ENCODE measurements at places on chromosomes 4 and X.

GRCh38 chr4:577499-578450 lies 1.7 kb upstream of the TMEM271 start:
- DNase-seq, result no peak

DNA sequence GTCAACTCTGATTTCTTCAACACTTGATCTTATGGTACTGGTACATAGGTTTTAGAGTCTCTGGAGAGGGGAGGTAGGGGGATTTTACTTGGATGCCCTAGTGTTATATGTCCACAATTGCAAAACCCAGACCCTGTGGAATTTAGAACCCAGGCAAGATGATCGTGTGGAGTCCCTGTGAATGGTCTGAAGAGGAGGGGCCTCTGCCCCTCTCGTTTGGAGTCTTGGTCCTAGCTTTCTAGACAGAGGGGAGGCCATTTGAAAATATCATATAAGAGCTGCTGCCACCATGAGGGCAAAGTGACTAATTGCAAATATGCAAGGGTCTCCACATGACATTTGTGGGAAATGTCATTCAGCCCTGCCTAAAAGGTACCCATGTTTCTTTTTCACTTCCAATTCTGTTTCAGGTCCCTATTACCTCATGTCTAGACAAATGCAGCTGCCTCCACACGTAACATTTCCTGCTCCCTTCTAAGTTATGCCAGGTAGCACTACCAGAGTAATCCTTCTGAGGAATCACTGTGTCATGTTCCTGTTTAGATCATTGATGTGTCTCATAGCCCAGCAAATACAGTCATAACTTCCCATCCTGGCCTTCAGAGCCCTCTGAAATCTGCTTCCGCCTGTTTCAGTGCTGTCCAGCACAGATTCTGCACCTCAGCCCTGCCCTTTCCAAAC lies 126.8 kb downstream of the KLHL8 start:
- peak; percentile 32 for DNase-seq

- DNase-seq, result no peak
Observed at GRCh38 chr4:166293556-166293955, 420.5 kb downstream of the TLL1 start.

- no peak for DNase-seq
Observed at GRCh38 chr4:38068107-38068506, 107.9 kb downstream of the PTTG2 start.

GRCh38 chr4:100049872-100050271 lies 99.8 kb upstream of the H2AZ1 start:
- DNase-seq, result no peak

- DNase-seq, result no peak
Observed at GRCh38 chrX:12011075-12011474, 127.2 kb upstream of the FRMPD4 start.

DNA sequence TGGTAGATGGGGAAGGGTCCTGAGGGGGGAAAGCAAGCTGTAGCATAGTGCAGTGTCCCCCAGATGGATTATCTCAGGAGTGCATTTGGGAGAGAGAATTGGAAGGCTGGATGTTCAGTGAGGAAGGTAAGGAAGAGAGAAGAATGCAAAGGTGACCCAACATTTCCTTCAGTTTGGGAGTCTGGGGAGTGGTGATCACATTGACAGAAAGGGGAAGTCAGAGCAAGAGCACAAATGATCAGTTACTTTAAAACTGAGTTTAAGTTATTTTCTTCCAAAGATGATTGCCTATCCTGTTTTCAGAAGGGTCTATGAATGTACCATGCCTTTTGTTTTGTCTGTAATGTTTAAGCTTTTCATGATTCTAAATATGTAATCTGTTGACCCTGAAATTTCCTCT lies 47.6 kb downstream of the ARHGAP10 start:
- no peak for DNase-seq

GRCh38 chrX:41391606-41392005 lies 55.5 kb upstream of the NYX start:
- no peak for DNase-seq

GRCh38 chr4:156475322-156475721 lies 496.3 kb downstream of the PDGFC start:
- no peak for DNase-seq

GRCh38 chrX:29477878-29478277 lies 737.5 kb upstream of the MAGEB2 start:
- no peak for DNase-seq

DNA sequence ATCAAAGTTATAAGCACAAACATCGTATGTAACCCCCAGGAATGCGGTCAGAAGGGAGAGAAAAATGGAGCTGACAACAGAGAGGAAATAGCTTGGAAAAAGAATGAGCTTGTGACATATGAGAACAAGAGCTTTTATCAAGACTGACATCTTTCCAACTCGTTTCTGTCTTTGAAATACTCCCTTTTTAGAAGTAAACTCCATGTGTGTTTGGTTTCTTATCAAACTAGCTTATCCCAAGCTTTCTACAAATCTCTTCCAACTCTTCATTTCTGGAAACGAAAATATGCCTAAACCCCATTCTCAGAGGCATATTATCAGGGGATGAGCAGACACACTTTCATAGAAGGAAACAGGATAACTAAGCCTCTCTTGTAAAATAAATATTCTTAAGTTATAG lies 235.4 kb downstream of the NAF1 start:
- DNase-seq, result no peak

DNA sequence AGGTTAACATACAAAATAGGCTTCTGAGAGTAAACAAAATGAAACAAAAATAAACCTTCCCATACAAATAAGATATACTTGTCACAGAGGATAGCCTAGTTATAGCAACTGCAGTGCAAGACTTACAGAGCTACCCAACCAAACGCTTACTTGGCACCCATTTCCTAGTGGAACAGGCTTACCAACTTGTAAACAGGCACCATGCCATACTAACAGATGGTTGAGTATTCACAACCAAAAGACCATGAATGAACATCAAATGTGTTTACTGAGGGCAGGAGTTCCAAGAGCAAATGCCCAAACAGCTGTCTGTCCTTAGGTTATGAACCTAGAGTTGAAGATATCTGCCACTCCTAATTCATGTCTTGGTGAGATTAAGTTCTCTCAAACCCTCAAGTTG lies 2629.2 kb downstream of the PCDH7 start:
- DNase-seq, result no peak

DNA sequence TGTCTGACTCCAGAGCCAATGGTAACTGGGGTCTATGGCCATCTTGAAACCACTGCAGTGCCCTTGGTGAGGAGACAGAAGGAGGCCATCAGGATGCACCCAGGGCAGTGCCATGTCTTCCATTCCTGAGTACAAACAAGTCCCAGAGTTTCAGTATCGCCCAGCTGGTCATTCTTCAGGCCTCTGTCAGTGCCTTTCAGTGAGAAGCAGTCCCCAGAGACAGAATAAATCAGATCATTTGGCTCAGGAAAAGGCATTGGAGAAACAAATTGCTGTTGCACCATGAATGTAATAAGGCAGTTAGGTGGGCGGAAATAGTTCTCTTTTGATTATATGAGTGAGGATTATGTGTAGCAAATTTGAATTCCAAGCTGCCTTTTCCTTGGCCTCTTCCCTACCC lies 21.3 kb downstream of the ADGRG4 start:
- DNase-seq, result no peak

- DNase-seq, result no peak
Observed at GRCh38 chr4:155578219-155578618, 88.4 kb upstream of the GUCY1A1 start.

DNA sequence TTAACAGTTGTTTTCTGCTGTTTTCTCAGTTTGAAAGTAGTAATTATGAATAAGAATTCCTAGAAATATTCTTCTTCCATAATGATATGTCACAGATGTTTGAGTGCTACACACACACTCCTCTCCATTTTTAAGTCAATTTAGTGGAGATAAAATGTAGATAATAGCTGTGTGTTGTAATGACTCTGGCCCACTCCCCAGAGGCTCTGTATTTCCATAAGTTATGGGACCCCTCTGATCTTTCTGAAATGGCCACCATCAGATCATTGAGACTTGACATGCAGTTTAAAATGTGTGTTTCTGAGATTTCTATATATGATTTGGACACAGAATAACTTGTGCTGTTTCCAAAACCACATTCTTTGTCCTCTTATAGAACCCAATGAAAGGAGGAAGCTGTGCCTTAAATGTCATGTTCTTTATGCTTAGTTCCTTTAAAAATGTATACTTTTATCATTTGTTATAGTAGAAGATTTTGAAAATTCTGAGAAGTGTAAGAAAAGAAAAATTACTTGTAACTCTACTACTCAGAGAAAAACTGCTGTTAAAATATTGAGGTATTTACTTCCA lies 46.4 kb downstream of the GAB1 start:
- DNase-seq, result no peak

- DNase-seq, result no peak
Observed at GRCh38 chr4:17368408-17368807, 143.5 kb downstream of the QDPR start.

DNA sequence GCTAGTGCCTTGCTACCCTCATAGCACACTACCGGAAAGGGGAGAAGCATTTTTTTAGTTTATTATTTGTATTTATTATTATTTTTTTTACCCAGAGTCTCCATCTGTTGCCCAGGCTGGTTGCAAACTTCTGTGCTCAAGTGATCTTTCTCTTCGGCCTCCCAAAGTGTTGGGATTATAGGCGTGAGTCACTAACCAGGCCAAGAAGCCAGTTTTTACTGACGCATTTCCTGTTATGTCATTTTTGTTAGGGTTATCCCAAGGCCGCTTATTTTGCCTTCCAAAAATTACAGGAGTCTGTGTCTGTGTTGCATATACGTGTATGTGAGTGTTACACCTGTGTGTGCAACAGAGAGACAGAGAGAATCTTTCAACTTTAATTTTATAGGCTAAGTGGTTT lies 404.5 kb downstream of the GBA3 start:
- no peak for DNase-seq

DNA sequence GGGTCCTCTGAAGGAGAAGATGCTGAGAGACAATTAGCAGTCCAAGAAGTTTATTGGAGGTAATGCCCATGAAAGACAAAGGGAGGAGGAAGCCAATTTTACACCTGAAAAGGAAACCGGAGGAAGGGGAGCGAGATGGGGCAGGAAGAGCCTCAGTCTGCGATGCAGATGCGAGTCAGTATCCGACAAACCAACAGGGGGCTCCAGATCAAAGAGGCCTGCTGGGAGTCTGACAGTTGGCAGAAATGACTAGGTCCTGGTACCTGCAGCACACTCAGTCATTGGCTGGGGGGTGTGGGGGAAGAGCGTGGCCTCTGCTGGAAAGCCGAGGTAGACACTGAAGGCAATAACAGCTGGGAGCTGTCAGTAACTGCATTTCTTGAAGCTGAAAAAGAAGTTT lies 231.1 kb upstream of the CENPE start:
- no peak for DNase-seq

DNA sequence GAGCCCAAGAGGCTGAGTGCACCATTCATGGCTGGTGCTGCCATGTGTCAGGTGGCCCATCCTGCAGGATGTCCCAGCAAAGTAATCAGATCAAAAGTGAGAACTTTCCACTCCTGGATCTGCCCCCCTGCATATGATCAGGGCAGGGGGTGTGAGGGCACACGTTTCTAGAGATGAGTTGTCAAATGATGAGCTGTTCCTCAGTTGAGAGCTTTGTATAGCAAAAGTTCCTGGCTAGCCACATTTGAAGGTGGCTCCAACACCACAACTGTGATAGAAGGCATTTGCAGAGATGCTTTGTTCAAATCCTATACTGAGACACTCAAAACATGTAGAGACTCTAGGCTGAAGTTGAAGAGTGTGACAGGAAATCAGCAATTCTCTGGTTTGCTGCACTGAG lies 501.8 kb downstream of the BCOR start:
- DNase-seq, result no peak

DNA sequence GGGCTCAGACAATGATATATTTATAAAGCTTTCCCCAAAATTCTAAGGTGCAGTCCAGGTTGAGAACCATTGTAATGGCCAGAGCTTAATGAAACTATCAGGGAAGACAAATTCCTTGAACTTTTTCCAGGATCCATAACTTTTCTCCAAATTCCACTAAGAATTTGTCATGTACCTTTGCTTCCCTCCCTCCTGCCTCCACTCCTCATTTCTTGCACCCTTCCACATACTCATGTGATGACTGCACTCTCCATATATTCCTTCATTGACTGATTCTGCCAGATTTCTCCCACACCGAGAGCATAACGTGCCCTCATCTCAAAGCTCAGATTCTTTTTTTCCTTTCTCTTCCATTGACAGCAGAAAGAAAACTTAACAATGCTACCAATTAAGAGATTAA lies 20.9 kb upstream of the AMELX start:
- DNase-seq, result no peak

GRCh38 chr4:119517361-119518229 lies 111.0 kb downstream of the PDE5A start:
- no peak for DNase-seq

- no peak for DNase-seq
Observed at GRCh38 chr4:64495946-64496345, 86.7 kb upstream of the TECRL start.

DNA sequence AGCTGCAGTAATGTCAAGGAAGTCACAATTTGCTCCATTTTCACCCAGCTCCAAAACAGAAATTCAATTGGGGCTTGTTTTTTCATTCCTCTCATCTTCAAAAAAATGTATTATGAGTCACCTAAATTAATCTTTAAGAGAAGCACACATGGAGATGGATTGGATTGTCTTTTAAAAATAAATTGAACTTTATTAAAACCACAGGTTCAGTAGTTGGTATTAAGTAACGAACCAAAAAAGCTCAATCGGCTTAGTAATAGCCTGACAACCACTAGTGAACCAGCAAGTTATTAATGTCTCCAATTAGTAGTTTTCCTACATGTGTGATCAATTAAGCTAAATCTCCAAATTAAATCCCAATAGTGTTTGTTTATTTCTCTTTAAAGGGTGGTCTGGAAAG lies 283.5 kb upstream of the GIMD1 start:
- DNase-seq, result no peak

- no peak for DNase-seq
Observed at GRCh38 chrX:11664211-11665167, 1.2 kb downstream of the ARHGAP6 start.

- no peak for DNase-seq
Observed at GRCh38 chr4:185550933-185551332, 15.6 kb upstream of the PDLIM3 start.

- no peak for DNase-seq
Observed at GRCh38 chrX:139332441-139332840, 198.1 kb upstream of the F9 start.

DNA sequence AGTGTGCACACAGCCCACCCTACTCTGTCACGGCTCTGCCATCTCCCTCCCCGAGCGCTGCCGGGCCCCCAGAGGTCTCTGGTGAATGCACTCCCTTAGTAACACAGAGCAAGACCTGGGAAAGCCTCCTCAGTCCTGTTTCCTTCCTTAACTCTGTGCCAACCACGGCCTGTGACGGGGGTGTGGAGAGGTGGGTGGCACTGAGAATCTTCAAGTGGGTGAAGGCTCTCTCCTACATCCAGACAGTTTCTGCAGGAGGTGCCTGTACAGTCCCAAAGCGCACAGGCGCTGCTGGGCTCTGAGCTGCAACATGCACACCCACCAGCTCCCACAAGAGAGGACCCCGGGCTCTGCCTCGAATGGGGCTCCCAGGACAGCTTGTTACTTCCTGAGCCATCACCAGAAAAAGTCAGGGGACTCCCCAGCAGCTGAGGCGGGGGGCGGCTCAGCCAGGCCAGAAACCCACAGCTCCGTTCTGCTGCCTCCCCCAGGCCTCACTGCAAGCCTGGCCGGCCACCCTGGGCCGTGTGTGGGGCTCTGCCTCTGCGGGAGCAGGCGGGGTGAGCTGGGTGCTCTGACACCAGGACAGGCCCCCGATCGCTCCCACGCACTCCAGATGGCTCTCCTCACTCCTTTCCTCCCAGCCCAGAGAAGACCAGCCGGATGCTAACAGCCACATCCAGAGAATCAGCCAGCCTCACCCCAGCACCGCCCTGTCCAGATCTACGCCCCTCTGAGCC lies 29.7 kb downstream of the FAM53A start:
- DNase-seq, result no peak

- DNase-seq, result no peak
Observed at GRCh38 chr4:111475666-111476065, 669.6 kb upstream of the FAM241A start.
